ENCODE measurements at places on chromosomes 3 and 15.
A peak's percentile ranks its signal among the peaks of the same experiment; 100 is the strongest.

DNA sequence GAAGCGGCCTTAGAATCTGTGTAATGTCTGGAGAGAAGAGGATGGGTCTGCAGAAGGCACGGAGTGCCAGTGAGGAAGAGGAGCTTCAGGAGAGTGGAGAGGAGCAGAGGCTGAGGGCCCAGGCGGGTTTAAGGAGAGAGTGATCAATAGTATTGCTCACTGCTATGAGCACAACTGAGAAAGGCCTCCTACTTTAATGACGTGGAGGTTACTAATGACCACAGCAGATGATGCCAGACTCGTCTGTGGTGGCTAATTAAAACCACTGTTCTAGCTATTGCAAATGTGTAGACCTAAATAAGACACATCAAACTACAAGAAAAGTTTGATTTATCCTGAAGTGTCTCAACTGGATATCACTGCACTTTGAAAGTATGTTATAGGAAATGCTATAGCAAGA, 33.2 kb downstream of the MTMR10 start:
- DNase-seq, result no peak

DNA sequence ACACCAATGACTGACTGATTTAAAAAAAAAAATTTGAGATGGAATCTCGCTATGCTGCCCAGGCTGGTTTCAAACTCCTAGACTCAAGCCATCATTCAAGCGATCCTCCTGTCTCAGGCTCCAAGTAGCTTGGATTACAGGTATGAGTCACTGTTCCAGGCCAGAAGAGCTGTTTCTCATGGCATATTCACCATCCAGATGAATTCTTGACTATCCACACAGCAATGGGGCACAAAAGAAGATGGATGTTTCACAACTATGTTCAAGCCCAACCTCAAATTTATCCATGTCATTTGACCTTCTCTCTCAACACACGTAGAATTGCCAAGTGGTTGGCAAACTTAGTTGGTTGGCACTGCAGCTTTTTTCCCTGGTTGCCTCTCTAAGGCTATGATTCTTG, 40.6 kb downstream of the PRICKLE2 start:
- no peak for DNase-seq

GRCh38 chr3:65334045-65334665, 646.4 kb upstream of the ADAMTS9 start:
- DNase-seq, result peak; percentile 44

DNA sequence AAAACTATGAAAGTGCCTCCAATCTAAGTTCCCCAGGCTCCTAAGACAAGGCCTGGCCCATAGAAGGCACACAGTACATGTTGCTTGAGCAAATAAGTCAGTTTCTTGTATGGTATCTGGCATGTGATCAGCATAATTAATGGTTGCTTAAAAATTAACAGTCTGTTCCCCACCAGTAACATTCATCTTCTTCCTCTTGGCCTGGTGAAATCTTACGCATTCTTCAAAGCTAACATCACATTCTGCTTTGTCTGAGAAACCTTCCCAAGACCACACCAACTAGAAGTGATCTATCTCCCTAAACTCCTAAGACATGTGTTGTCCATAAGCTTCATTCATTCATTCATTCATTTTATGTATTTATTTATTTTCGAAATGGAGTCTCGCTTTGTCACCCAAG, 48.1 kb downstream of the LIPC start:
- no peak for DNase-seq

GRCh38 chr3:8442993-8443650, 58.5 kb upstream of the LMCD1 start:
- no peak for DNase-seq

GRCh38 chr3:1456781-1457311, 364.0 kb downstream of the CNTN6 start:
- peak; percentile 39 for DNase-seq

DNA sequence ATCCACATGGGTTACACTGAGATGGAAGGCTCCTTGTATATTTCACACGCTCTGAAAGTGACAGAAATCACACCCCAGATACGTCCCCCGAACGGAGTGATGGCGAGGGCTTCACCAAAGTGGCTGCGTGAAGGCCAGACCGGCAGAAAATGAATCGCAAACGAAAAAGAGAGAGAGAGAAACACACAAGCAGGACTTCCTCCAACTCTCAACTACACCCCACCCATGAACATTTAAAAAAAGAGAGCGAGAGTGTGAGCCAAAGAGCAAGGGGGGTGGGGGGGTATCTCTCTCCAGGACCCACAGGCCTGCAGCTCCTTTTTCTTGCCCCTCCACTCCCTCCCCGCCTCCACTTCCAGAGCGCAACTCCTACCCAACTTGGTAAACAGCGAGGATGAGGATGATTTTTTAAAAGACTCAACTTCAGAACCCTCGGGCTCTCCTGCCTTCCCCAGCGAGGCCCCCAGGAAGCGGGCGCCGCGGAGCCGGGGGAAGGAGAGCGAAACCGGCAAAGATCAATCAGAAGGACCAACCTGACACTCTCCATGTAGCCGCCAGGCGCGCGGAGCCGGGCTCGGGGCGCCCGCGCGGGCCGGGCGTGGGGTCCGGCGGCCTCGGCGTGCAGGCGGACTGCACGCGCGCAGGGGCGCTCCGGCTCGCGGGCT, 519.1 kb downstream of the FOXP1 start:
- DNase-seq, result peak; percentile 83

GRCh38 chr3:125123451-125124305, 67.9 kb upstream of the HEG1 start:
- no peak for DNase-seq

GRCh38 chr3:113620091-113620490, 76.4 kb downstream of the USF3 start:
- no peak for DNase-seq

DNA sequence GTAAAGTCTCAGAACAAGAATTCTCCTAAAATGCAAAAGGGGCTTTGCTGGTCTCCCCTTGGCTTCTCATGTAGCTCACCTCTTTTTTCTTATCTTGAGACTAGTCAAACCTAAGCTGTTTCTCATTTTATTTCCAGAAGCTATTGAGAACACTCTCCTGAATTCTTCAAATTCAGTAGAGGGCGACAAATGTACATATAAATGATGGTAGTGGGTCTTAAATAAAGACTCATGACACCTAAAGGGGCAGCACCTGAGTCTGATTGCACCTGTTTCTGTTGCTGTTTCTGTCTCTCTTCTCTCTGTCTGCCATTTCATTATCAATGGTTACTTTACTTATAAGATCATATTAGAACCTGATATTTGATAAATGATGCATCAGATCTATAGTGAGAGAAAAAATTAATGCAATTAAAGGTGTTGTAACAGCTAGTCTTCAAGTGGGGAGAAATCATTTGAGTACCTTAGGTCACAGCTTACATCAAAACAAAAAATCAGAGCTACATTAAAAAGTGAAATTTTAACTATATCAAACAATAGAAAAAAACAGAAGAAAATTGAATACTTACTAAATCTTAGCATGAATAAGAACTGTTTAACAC, 7.0 kb downstream of the ADIPOQ start:
- peak; percentile 24 for DNase-seq

DNA sequence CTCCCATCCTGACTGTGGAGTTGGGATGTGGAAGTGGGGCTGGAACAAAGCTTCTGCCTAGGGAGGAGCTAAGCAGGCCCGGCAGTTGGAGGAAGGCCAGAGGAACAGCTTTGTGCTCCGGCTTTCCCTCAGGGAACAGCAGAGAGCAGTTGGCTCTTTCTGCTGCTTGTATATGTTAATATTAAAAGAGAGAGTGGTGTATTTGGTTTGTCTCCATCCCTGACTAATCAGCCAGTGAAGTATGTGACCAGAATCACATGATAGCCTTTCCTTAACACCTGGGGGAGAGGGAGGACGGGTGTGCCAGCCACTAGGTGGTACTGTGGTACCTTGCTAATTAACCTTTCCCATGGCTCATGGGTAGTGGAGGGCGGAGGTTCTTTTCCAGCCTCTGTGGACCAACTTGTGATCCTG, 10.0 kb downstream of the EIF2B5 start:
- no peak for DNase-seq

DNA sequence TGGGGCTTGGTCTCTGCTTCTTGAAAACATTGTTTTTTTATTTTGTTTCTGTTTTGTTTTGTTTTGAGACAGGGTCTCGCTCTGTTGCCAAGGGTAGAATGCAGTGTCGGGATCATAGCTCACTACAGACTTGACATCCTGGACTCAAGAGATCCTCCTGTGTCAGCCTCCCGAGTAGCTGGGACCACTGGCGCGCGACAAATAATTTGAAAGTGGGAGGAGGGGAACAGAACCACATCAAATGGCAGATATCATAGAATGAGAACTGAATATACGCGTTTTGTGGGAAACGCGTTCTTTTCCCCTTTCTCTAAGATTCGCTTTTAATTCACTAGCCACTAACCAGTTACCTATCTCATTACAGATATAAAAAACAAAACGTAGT, 641 bp upstream of the VPS13C start:
- DNase-seq, result no peak

DNA sequence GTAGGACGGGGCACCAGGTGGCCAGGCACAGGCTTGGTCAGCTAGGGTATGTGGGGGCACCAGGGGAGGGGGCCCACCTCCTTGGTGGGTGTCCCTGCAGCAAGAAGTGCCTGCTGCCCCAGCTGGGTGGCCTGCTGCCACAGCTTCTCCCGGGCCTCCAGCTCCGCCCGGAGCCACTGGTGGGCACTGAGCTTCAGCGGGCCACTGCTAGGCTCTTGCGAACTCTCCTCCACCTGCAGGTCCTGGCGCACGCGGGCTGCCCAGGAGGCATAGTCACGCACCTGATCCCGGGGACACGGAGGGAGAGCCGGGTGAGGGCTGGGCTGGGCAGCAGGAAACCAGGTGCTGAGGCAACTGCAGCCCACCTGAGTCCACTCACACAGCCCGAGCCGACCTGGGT, 25.5 kb downstream of the SPTBN5 start:
- DNase-seq, result no peak

GRCh38 chr3:126671521-126671920, 16.6 kb upstream of the TXNRD3 start:
- DNase-seq, result no peak

DNA sequence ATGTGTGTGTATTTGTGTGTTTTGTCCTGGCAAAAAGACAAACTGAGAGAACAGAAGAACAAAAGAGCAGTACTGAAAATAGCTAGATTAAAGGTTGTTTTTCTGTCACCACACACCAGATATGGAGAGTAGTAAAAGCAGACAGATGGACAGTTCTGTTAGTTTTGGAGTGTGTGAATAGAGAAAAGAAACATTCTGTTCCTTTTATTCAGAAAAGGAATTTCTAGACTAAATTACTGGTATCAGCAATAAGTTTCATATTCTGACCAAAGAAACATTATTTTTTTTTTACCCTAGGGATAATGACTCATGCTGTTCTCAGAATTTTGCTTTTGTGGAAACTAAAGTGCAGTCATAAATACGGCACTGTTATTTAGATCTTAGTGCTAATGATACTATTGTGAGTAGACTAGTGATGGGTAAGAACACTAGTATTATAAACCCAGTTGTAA, 32.9 kb downstream of the PIK3CA start:
- DNase-seq, result no peak

DNA sequence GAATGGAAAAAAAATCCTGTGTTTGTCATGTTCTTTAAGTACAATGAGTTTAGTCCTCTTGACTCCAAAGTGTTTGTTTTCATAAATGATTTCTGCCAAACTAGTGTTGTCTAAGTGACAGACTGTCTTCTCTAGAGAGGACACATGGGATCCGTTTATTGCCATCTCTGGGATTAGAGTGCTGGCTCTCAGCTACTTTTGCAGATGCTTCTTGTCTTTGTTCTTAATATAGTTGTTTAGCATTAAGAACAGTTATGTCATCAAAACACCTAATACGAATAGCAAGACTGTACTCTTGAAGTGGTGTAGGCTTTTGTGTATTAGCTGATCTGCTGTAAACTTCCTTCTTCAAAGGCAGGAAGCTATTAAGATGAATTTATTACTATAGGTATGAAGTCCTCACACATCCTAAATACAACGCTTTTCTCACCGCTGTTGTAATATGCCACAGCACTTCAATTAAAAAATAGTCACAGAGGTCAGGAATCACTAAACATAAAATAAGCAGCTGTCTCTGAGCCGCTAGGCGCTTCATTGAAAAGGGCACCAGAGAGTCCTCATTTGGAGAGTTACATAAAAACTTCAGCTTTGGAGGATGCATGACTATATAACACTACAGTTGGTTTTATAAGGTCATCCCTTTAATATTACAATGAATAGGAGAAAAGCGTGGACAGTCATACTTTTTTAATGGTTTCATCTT, 128.3 kb upstream of the ZNF385D start:
- DNase-seq, result no peak

All from retina (tissue), 1 donor.